AG20443 (cell line): ENCODE measurements at places on chromosomes 16 and 17.

- DNase-seq: peak; percentile 36
These were observed 5.4 kb downstream of the HELZ start for GRCh38 chr17:67239597-67239996.

DNA sequence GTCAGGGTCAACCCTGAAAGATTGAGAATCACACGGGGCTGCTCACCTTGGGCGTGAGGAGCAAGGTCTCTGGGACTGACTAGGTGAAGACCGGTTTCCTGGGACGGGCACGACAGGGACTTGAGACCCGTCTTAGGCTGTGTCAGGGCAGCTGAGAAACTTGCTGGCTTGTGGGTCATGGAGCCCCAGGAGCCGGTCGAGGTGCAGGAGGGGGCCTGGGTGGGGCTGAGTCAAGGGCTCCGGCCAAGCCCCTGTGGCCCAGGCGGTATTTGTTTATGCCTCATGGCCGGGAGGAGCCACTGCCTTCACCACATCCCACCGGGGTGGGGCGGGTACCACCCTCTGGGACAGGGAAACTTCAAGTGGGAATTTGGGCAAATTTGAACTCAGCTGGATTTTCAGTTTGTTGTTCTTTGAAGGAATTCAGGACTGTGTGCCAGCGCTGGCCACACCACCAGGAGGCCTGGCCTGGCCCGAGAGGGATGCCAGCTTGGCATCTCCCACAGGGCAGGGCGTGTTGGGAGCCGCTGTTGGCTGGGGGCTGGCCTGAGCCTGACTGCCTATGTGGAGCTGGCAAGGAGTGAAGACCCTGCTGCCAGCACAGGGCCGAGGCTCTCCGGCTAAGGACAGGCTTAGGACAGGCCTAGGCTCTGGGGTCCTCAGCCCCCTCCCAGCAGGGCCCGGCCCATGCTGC, 116.1 kb downstream of the METRNL start:
- DNase-seq: peak; percentile 78

DNA sequence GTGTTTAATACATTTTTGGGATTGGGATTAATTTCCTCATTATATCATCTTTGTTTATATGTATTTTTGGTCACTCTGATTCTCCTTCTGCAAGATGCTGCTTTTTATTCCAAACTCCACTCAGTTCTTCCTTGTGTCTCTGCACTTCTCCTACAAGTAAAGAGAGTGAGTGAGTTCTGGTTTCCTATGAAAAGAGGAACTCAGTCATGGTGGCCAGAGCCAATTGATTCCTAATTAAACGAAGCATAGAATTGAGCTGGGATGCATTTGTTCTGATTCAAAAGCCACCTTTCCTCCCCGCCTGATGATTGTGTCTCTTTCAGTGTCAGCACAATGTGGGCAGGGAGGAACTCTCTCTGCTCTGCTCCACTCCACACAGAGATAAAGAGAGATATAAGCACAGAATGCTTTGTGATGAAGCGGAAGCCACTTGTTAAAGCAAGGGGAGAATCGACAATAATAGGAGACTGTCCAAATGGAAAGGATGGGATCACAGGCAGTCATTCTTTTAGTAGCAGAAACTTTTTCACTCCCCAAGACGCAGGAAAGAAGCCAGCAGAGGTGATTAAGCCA, 121.3 kb upstream of the GOT2 start:
- no peak for DNase-seq

DNA sequence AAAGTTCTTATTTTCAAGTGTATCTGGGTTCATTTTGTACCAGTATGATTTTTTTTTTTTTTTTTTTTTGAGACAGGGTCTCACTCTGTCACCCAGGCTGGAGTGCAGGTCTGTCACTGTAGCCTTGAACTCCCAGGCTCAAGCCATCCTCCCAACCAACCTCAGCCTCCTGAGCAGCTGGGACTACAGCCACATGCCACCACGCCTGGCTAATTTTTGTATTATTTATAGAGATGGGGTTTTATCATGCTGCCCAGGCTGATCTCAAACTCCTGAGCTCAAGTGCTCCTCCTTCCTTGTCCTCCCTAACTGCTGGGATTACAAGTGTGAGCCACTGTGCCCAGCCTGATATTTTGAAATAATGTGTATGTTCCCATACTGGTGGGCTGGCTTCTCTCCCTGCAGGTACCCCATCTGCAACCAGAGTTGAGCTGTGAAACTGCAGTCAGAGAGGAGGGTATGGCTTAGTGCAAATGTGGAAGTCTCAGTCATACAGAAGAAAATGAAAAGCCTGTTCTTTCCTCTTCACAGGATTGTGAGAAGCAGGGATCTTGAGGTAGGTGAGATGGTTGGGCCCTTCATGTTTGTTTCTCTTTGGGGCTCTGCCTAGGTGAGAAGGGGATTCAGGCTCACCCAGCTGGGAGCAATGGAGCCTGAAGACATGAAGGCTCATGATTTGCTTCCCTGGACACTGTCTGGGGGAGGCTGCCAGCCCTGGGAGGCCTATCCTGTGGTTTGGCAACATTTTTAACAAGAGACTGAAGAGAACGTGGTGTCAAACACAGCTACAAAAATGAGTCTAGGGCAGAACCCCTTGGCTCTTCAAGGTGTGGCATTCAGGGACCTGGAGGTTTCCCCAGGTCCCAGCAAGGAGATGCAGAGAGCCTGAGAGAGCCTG, 41.3 kb upstream of the SIAH1 start:
- DNase-seq: peak; percentile 38

- no peak for DNase-seq
These were observed 871.6 kb upstream of the GOT2 start for GRCh38 chr16:59605706-59606105.

DNA sequence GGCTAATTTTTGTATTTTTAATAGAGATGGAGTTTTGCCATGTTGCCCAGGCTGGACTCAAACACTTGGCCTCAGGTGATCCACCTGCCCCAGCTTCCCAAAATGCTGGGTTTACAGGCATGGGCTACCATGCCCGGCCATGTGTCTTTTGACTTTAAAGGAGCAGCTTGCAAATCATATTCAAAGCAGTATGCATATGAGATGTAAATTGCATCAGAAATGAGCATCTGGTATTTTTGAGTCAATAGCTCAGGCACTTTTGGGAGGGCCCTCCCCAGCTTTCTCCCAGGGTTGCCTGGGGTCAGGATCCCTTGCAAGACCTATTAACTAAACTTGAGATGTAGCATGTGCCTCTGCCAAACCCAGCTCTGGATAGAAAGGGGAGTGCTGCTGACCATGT, 21.5 kb downstream of the EPOP start:
- DNase-seq: no peak

- DNase-seq: no peak
These were observed 10.3 kb upstream of the LGALS9 start for GRCh38 chr17:27620721-27621120.

- DNase-seq: no peak
These were observed 142.0 kb upstream of the RCVRN start for GRCh38 chr17:10046786-10047785.
